ENCODE measurements at places on chromosomes 4 and X.

DNA sequence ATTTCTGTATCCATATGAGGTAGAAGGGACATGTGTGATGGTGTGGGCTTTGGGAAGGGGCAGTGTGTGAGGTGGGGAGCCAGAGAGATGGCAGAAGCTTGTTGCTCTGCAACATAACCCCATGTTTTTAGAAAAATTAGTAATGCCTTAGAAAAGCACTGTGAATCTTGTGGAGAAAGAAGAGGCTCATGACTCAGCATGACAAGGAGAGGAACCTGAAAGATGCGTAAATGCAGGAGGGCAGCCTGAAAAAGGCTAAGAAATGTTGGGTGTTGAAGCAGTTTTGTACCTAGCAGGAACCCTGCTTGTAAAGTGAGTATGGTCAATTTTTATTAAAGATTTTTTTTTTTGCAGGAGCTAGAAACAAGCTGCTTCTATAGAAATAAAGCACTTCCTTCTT lies 59.8 kb downstream of the ARSJ start:
- no peak for DNase-seq

DNA sequence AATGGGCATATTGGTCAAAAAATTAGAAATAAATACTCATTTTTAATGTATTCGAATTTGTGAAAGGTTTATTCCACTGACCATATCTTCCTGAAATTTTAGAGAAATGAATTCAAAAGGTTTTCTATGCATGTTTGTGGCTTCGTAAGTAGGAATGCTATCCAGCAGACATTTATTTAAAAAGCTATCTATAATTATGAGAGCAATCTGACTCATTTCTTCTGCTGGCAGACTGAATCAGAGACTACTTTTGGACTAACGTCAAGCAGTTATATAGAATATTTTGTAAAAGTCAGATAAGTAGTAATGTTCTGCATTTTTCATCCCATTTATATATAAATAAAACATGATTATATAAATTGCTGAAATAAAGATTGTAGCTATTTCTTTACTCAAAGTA lies 125.0 kb downstream of the SPCS3 start:
- no peak for DNase-seq

DNA sequence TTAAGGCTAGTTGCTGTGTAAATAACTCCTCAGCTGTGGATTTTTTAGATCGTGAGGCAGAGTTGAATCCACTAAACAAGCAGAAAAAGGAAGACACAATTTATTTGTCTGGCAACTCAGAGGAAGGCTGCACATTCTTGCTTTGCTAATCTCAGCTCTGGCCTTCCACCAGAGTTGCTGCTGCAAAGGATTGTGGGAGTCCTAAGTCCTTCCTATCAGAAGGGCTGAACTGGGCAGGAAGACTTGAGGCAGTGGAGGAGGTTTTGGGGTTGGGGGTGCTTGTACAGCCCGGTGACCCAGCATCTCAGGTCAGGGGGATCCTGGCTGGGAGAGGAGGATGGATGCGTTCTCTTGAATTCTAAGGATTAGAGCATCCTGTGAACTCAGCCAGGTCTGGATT lies 11.0 kb upstream of the VSIG1 start:
- no peak for DNase-seq

GRCh38 chr4:188639479-188640100 lies 500.3 kb downstream of the TRIML1 start:
- no peak for DNase-seq

DNA sequence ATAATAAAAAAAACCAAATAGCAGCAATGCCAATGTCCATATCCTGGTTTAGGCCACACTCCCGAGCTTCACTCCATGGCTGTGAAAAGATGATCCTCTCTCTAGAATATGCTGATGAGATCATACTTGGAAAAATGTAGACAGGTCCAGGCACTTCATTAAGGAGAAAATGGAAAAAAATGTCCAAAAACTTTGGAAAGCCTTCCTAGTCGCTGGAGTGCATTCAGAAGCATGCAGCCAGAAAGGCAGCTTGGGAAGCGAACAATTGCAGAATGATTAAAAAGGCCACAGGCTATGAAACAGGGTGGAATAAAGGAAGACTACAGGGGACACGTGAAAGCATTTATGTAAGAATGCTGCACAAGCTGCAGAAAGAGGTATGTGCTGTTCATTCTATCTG lies 165.6 kb upstream of the HCCS start:
- no peak for DNase-seq

DNA sequence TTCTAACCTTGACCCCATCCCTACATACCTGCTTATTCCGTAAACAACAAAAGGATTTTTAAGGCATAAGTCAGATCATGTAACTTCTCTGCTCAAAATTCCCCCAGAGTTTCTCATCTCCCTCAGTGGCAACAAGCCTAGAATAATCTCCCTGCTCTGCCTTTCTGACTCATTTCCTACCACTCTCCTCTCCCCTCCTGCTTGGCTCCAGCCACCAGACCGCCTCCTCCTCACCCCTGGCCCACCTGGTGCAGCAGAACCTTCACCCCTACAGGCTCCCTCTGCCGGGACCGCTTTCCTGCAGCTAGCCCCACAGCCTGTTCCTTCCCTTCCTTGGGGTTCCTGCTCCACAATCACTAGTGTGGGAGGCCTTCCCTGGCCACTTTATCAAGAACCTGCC lies 32.1 kb downstream of the TSPAN5 start:
- DNase-seq = no peak

DNA sequence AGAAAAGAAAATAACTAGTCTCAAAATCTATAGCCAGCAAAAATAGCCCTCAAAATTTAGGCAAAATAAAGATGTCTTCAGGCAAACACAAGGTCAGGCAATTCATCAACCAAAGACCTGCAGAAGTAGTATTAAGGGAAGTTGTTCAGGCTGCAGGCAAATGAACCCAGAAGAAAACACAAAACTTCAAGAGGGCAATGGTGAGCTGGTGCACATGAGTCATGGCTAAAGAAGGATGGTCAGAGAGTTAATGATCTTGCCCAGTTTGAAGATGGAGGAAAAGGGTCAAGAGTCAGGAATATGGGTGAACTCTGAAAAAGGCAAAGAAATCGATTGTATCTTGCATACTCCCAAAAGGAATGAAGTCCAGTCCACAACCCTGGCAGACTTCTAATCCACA lies 83.1 kb upstream of the FAT4 start:
- no peak for DNase-seq

DNA sequence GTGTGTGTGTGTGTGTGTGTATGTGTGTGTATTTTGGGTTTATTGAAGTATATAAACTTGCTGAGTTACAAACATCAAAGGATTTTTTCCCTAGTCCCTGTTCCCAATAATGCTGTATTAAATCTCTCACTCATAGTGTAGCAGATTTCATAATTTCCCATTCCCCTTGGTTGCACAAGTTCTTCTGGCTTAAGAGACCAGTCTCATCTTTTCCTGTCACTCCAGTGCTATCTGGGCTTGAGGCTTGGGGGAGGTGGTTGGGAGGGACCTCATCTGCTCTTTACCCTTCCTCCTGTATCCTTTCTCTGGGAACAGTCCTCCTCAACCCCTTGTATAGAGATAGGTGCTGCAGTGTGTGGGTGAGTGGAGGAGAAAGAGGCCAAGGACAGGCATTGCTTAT lies 285.4 kb upstream of the BOD1L1 start:
- DNase-seq = no peak

DNA sequence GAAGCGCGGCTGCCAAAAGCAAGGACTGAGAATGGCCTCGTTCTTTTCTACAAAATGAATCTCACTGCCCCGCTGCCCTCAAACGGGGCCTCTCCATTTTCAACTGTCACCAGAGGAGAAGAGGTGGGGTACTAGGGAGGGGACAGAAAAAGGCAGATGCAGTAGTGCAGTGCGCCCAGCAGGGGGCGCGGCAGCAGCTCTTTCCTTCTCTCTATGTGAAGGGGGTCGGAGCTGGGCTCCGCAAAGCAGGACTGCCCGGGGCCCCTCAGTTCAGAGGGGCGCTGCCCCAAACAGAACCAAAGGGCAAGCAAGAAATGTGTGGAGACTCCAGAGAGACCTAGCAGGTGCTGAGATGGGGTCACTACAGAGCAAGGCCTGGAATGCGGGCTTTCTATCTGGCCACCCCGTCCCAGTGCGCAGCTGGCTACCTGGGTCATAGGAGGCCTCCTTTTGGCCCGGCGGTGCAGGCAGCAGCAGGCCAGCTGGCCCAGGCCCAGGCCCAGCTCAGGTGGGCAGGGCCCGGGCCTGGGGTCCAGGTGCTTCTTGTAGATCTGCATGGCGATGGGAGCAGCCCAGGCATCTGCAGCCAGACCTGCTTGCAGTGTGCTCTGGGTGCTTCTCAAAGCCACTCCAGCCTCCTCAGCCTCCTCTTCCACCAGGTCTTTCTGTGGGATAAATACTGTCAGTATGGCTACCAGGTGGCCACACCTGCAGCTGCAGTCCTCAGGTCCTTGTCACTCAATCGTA lies 5.9 kb downstream of the IRAK1 start:
- peak; percentile 26 for DNase-seq

GRCh38 chrX:100731441-100732281 lies at the start of gene SYTL4:
Gene SYTL4 (minus strand): TSS chrX:100732121. CDS start chrX:100702037, 30,084 bp downstream.
- no peak for DNase-seq

GRCh38 chr4:58553679-58554078 lies 1443.5 kb upstream of the IGFBP7 start:
- DNase-seq = no peak

DNA sequence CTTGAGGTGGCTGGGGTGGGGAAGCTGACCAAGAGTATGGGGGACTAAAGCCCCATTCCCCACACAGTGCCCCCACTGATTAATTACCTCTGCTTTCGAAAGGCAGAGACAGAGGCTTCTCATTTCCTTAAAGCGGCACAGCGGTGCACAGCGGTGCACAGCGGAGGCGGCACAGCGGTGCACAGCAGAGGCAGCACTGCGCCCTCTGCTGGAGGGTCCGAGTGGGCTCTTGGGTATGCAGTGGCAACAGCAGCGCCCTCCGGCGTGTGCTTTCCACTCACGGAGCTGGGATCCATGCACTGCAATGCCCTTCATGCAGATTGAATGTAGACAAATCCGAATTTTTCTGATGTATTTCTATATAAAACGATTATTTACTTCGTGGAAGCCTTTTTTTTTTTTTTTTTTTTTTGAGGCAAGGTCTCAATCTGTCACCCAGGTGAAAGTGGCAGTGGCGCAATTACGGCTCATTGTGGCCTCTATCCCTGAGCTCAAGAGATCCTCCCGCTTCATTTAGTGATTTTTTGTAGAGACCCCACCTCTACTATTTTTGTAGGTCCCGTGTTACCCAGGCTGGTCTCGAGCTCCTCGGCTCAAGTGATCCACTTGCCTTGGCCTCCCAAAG lies 19.7 kb upstream of the PRPS2 start:
- peak; percentile 34 for DNase-seq

DNA sequence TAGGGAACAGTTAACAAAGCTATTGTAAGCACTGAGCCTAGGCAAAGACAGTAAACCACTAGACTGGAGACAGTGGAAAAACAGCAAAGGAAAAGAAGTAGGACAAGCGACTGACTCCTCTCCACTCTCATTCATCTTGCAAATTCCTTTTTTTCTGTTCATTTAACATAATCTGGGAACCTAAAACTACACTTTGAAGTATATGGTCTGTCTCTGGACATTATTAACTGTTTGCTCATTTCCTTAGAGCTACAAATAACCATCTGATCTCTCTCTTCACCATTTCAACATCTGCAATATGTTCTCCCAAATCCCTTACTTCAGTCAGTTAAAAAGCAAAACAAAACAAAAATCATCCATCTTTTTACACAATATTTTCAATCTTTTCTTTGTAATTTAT lies 642 bp downstream of the HMGN5 start:
- no peak for DNase-seq

DNA sequence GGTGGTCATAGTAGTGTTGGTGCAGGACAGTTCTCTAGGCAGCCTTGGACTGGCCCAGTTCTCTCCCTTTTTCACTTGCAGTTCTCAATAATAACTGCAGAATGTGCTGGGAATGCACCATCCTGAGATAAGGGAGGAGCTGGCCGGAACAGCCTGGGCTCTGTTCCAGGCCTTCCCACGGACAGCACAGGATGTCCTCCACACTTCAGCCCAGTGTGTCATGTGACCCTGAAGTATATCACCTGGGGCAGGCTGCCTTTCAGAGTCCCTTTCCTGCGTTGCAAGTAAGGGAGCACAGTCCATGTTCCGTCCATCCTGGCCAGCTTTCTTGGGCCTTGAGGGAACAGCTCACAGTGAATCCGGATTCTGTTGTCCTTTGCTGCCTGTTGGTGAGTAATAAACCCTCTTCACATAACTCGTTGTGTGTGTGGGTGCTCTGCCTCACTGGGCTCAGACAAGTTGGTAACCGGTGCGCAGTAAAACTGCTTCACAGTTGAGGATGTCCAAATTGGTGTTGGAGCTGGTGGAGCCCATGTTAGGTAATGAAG lies 32.3 kb upstream of the BBS12 start:
- DNase-seq = no peak

GRCh38 chr4:176436293-176436973 lies 116.7 kb downstream of the SPCS3 start:
- no peak for DNase-seq

DNA sequence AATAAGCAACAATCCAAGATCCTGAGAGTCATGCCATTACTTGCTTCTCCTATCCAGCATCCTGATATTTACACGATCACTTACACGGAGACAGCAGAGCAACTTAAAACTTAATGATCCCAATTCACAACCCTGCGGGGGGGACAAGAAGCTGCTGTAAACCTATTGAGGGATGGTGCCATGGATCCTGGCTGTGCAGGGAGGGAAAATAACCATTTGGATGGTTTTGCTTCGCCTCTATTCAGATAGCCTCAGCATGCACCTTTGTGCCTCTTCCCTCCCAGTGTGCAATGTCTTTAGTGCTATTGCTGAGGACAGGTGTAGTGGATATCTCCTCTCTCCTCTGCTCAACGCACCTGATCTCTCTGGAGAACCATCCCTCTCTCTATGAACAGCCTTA lies 89.7 kb upstream of the PPARGC1A start:
- no peak for DNase-seq

- DNase-seq = no peak
These were observed 186.5 kb upstream of the RPL34 start for GRCh38 chr4:108433832-108434231.

All from stimulated activated CD8-positive, alpha-beta memory T cell treated with anti-CD3 and anti-CD28 coated beads, Interleukin-15, amount 100 ng/mL, for 1 hour (primary cell).